ENCODE measurements at places on chromosomes 1 and 21.

DNA sequence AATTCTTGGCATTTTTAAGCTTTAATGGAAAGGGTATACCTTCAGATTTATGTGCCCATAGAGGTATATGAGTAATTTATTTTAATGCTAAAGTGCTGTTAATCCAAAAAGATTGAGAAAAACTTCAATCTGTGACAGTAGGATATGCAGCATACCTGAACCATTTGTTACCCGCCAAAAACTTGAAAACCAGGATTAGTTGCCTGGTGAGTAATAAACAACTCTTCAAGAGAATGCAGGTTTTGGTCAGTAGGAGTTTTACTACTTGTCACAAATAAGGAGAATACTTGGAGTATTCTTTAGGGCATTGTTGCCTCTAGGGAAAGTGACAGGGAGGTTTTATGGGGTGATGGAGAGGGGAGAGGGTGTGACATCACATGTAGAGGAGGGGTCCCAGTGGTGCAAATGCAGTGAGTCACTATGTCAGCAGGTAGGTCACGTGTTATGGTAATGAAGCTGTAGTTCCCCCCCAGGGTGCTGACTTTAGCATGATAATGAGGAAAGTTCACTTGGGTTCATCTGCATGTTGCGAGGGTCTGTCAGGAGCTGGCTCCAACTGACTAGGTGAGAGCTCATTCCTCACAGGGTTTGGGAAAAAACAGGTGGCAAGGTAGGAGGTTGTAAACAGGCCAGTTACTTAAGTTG, 23.1 kb downstream of the USP25 start:
- no peak for DNase-seq

DNA sequence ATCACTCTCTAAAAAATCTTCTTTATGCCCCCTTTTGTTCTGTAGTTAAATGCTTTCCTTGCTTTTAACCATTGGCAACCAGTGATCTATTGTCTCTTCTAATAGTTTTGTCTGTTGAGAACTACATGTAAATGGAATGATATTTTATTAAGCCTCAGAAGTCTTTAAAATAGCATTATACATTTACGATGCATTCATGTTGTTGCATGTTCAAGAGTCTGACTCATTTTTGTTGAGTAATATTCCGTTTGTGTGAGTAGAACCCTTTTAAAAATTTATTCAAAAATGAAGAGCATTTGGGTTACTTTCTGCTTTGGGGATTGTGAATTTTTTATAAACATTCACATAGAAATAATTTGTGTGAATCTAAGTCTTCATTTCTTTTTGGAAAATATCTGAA, 1352.9 kb downstream of the NCAM2 start:
- no peak for DNase-seq

DNA sequence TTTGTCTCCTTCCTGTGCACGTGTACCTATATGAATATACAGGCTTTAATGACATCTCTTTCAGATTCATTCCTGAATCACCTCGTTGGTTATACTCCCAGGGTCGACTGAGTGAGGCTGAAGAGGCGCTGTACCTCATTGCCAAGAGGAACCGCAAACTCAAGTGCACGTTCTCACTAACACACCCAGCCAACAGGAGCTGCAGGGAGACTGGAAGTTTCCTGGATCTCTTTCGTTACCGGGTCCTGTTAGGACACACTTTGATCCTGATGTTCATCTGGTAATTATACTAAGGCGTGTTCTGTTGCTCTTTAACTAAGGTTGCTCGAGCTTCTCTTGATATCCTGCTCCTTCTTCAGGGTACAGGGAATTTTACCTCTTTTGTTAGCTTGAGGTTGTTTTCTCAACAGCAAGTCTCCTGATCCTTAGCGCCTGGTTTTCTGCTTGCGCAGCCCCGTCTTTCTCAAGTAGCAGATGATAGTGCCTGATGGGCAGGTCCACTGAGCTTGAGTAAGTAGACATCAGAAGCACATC, 55.1 kb downstream of the SLC22A15 start:
- DNase-seq, result no peak

DNA sequence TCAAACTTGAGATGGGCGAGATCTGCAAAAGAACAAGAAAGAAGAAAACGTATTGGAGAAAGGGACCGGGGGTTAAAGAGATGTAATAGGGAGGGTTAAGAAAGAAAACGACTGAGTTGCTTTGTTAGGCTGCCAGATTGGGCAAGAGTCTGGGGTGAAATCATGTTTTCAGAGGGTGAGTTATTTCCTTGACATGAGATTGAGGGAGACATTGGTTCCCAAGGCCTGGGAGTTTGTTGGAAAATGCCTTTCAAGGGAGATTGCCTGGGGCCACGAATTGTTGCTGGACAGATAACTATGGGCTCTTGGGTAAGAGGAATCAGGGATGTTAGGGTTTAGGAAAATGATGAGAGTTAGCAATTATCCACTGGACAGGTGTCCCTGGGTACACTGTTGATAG, 776 bp upstream of the CADM3 start:
- no peak for DNase-seq

DNA sequence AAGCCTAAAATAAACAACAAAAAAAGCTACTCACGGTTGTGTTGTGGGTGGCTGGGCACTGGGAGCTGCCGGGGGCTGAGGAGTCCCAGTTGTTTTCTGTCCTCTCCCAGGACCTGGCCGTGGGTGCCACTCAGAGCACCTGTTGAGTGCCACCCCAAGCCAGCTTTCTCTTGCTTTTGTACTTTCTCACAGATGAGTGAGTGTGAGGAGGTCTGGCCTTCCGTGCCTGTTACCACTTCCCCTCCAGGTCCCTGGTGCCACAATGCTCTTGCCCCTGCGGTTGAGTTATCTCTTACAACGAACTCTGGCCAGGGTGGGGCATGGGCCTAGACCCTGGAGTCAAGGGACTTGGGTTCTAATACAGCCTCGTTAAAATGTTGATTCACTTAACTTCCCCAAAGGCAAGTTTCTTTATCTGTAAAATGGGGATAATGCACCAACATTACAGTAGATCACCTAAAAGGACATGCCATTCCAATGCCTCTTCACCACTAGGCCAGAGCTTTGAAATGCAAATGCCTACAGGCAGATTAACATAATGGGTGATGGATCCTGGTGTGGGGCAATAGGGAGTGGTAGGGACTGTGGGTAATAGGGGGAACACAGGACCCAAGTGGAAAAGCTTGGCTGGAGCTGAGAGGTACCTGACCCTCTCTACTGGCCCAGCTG, at the start of gene CNR2:
CNR2 (minus strand) TSS at position 151 of the 669 bp plus-strand sequence. CDS start 37,745 bp downstream, outside the sequence.
- no peak for DNase-seq

- no peak for DNase-seq
Measured at GRCh38 chr1:107531065-107531908, 390.4 kb downstream of the NTNG1 start.

DNA sequence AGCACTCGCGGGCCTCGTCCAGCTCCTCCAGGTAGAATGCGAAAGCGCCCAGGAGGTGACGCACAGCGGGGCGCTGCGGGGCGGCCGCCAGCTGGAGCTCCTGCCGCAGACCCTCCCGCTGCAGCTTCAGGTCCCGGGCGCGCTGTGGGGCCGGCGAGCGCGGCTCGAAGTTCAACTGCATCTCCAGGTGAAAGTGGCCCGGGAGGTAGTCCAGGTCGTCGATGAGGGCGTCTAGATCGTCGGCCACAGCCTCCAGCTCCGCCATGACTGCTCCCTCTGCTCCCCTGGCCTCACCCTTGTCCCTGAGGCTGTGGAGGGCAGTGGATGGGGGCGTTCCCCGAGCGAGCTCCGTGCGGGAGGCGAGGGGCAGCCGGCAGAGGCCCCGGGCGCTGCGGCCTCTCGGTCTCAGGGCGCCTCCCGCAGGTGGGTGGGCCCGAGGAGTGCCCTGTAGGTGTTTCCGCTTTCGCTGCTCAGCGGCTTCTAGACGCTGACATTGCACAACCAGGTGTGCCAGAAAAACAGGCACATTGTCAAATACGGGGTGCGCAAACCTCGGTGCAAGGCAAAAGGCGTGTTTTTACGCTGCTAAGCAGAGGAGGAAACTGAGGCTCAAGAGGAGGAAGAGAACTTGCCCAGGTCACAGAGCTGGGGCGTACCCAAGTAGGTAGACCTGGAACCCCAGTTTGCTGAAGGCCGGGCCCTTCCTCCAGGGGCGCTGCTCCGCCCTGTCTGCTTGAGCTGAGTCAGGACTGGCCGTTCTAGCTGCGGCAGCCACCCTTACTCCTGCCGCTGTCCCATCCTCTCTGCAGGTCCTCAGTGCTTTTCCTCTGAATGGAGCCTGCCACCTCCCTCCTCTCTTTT, at the start of gene TTC22:
TTC22 (minus strand) TSS at position 425 of the 861 bp plus-strand sequence; CDS start at position 265, 160 bp downstream.
- DNase-seq, result peak; percentile 50

GRCh38 chr1:30754684-30755171, 2.8 kb downstream of the LAPTM5 start:
- DNase-seq, result no peak

- no peak for DNase-seq
Measured at GRCh38 chr1:239814306-239814881, 277.3 kb upstream of the FMN2 start.

DNA sequence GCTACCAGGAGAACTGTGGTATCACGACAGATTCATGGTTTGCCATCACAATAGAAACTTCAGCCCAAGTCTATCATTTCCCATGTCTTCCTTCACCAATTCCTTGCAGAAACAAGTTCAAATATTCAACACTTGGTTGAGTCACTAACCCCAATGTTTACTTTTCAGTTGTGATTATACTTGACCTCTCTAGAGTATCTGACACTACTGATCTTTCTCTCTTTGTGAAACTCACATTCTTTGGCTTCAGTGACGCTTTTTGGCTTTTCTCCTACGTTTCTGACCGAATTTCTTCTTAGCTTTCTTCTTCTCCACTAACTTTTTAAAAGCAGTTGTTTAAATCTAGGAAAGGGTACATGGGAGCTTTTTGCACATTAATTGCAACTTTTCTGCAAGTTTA, 48.8 kb upstream of the HMGB4 start:
- DNase-seq, result no peak

DNA sequence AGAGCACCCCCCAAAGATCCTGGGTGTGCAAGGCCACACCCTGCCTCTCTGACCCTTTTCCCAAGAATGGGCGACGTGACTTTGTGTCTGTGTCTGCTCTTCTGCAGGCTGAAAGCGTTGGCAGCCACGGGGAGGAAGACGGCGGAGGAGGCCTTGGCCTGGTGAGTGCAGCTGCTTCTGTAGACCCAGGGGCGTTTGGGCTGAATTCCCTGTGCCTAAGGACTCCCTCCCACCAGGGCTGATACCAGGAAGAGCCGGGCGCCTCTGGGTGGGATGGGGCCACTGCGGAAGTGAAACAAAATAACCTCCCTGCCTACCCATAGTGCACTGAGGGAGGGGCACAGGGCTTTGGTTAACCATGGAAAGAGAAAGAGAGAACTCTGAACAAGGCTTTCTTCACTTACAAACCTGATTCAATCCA, 2.5 kb downstream of the UBASH3A start:
- no peak for DNase-seq

DNA sequence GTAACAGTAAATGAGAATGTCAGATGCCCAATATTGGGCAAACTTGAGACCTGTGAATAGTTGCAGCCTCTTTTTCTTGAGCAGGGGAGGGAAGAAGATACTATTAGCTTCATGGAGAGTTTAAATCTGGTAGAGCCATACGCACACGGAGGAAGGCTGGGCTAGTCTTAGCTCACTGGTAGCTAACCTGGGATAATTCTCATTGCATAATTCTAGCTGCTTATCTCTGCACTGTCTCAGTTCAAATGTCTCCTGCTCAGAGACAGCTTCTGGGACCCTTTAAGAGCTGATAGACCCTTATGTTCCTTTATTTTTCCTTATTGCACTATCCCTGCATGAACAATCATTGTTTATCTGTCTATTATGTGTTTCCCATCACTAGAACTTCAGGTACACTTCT, 8.4 kb downstream of the C1orf87 start:
- DNase-seq, result no peak

DNA sequence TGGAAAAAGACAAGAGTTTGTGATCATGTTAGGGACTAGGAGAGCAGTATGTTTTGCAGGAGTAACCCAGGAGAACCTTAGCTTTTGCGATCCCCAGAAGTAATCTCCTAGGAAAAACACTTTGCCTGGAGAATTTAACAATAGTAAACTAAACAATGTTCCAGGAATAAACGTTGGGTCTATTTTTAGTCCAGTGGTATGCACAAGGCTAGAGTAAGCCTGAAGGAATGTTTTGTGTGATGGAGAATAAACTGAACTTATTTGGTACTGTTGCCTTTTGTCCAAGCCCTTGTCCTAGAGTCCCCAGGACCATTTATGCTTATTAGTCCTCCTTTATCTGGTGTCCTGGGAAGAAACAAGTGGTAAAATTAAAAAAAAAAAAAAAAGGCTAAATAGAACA, 28.7 kb upstream of the RGS5 start:
- DNase-seq, result no peak

GRCh38 chr1:72579629-72580028, 297.3 kb upstream of the NEGR1 start:
- DNase-seq, result no peak

GRCh38 chr21:42777757-42778344, 101.5 kb downstream of the WDR4 start:
- no peak for DNase-seq

DNA sequence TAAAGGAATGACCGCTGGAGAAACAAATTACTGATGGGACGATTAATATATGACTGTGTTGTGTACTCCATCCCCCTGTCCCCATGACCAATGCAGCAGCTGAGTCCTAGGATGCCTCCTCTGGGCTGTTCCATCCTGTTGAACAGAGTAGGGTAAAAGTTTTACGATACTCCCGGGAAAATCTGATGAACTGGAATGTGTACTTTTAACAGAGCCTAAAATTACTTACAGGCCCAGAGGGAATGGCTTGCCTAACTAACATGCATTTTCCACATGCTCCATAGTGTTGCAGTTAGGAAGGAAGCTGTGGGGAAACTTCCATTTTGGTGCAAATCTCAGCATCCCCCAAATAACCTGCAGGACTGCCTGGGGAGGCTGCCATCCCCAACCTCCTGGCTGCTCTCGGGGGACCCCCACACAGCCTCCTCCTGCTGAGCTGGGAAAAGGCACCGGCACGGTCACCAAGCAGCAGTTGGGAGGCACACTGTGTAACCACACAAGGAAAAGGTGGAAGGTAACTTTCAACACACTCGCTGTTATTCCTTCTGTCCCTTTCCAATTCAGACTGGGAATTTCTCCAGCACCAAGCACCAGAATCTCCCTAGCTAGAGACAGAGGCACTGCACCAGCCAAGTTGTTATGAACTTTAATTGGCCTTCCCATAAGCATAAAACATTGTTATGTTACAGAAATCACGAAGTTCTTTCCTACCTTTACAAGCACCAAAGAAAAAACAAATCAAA, 97.2 kb downstream of the BCAR3 start:
- DNase-seq, result no peak

DNA sequence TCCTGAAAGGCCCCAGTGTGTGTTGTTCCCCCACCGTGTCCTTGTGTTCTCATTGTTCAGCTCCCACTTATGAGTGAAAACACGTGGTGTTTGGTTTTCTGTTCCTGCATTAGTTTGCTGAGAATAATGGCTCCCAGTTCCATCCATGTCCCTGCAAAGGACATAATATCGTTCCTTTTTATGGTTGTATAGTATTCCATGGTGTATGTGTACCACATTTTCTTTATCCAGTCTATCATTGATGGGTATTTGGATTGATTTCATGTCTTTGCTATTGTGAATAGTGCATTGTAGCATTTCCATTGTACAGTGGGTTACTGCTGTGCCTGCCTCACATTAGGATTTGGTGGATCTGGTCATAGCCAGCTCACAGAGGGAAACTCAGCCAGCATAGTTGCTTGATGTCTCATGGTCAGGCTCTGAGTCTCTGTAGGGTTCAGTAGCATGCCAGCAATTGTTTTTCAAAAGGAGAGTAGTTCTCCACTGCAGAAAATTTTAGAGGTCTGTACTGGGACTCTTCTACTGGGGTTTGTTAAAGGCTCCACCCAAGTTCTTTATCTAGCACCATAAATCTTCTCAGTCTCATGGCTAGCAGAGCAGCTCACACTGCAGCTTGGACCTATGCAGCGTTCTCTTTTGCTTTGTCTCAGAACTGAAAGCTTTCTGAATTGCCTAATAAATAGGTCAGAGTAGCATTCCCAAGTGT, 41.0 kb downstream of the RUNX3 start:
- DNase-seq, result no peak

Measured in T follicular helper cell (primary cell).